SK-N-DZ (cell line): ENCODE measurements at places on chromosomes 2 and 18.

DNA sequence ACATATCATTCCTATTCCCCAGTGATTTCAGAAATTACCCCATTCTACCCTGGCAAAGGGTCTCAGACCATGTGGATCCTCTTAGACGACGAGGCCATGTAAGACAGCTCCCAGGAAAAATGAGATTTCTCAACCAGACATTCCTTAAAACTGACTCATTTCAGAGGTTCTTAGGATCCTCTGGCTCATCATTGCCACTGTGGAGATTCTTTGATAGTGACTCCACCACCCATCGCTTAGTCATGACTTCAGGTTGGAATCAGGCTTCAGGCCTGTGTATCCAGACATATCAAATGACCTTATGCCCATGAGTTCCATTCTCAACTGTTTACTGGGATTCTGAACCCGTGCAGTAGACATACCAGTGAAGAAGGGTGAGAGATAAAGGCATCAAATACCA is 245.6 kb upstream of the TCF4 start:
- DNase-seq = no peak

GRCh38 chr2:7392076-7392787 is 475.0 kb downstream of the RNF144A start:
- no peak for DNase-seq

DNA sequence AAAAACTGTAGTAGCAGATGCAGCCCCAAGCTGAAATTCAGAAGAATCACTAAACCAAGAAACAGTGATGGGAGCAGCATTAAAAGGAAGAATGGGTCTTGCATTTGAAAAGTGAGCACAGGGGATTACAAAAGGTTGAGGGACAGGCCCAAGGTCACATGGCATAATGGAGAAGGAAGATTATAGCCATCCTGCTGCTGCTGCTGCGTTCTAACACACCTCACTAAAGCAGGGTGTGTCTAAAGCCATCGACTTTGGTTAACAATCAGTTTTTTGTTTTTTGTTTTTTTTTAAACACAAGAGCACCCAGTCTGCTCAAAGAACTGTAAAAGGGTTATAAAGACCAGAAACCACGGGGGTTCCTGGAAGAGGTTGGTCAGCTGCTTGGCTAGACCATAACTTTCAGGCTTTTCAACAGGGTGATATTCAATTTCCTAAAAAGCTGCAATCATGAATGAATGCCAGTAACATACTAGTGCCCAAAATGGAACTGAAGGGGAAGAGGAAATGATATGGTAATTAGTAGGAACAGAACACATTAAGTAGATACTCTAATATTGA is 102.6 kb downstream of the MYO5B start:
- DNase-seq = no peak

DNA sequence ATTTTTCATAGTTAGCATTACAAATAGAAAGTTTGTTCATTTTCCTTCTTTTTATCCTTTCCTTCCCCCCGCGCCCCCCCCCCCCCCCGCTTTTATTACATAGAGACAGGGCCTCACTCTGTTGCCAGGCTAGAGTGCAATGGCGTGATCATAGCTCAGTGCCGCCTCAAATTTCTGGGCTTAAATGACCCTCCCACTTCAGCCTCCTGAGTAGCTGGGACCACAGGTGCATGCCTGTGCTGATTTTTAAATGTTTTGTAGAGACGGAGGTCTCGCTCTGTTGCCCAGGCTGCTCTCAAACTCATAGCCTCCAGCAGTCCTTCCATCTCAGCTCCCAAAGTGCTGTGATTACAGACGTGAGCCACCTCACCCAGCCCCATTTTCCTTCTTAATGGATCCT is 91.2 kb upstream of the ALPP start:
- no peak for DNase-seq

- DNase-seq = no peak
These were observed 54.5 kb downstream of the HS1BP3 start for GRCh38 chr2:20596193-20596972.
